GM23248 (cell line): ENCODE measurements at places on chromosomes 11 and 22. TPM values are rescaled to one million over a fixed set of nuclear protein-coding genes. Genes with fewer than 3 reads are reported as not detected.

GRCh38 chr22:44710474-44711240 is 8.7 kb downstream of the PRR5 start:
- no peaks in the 10 kb centered on the region for H3K36me3 ChIP-seq
- peaks cover 10% of the 10 kb centered on the region for H3K4me1 ChIP-seq
- no peaks in the 10 kb centered on the region for H3K27me3 ChIP-seq
- no peak overlapping the region for H3K27ac ChIP-seq
- H3K4me3 ChIP-seq, result no peak overlapping the region

DNA sequence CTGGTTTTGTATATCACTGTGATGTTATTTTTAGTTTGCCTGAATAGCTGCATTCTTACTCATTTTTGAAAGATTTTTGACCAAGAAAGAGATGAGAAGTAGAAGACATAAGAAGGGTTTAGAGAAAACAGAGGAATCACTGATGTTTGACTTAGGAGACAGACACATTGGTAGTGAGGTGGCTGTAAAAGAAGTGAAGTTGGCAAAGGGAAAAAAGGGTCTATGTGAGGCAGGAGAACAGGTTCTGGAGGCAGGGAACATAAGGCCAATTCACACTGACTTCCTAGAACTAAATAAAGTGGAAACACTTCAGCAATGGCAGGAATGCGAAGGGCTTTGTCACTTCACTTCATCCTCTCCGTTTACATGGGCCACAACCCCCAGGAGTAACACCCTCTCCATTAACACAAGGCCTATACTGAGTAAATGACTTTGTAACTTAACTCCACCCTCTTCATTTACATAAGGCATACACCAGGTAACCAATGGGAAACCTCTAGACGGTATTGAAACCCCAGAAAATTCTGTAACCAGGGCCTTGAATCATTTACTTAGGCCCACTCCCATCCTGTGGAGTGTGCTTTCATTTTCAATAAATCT is 36.5 kb downstream of the CTSC start:
- no peaks in the 10 kb centered on the region for H3K36me3 ChIP-seq
- no peak overlapping the region for H3K27ac ChIP-seq
- H3K4me3 ChIP-seq, result no peak overlapping the region

TSSK2 gene
- not detected in 2 replicates for total RNA-seq

GRCh38 chr11:64131683-64132190 is 34.2 kb downstream of the MACROD1 start:
- DNase-seq, result no peak
- H3K36me3 ChIP-seq, result no peaks in the 10 kb centered on the region
- H3K4me3 ChIP-seq, result no peak overlapping the region
- no peaks in the 10 kb centered on the region for H3K4me1 ChIP-seq
- H3K27me3 ChIP-seq, result no peaks in the 10 kb centered on the region

CATSPER1 gene
- not detected in 2 replicates for total RNA-seq

GRCh38 chr11:105204636-105205035 is 65.1 kb upstream of the CARD18 start:
- H3K27ac ChIP-seq, result no peak overlapping the region
- no peaks in the 10 kb centered on the region for H3K36me3 ChIP-seq
- no peak overlapping the region for H3K4me3 ChIP-seq
- no peaks in the 10 kb centered on the region for H3K4me1 ChIP-seq
- H3K27me3 ChIP-seq, result no peaks in the 10 kb centered on the region

DNA sequence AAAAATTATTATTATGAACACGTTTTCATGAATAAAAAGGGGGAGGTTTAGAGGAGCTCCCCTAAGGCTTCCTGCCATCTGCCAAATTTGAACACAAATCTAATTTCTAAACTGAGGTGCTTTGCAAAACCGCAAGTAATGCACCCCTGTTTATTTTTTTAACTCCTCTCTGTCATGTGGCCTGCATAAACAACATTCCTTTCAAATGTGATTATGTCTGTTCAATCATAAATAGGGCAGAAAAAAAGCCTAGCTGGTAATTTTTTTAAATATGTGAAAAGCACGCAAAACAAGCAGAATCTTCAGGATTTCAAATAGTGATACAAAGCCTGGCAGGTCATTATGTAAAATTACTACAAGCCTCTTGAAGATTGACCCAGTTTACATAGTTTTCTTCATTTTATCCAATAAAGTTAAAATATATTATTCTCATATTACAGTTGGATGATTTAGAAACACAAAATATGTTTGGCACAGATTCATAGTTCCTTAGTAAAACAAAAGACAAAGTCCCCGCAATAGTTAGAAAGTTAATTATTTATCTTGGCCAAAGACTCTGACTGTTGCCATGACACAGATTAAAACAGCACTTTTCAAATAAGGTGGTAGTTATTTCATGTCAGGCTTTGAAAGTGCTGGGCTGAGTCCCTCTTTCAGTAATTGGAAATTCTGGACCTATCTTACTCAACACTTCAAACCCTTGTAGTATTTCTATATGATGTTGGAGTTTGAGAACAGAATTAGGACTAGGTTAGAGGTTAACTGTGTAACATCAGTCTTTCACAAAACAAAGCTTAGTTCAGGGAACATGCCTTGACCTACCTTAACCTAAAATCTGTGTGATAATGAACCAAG is 200.3 kb upstream of the MPPED2 start:
- no peaks in the 10 kb centered on the region for H3K27me3 ChIP-seq
- H3K27ac ChIP-seq, result no peak overlapping the region
- no peak overlapping the region for H3K4me3 ChIP-seq
- no peaks in the 10 kb centered on the region for H3K36me3 ChIP-seq
- H3K4me1 ChIP-seq, result no peaks in the 10 kb centered on the region; the same call in 1 of the 2 replicates

RAD9A gene
- 0.51 and 4.6 TPM in 2 replicates for total RNA-seq

CRYBB3 gene
- total RNA-seq, result not detected in 2 replicates

DNA sequence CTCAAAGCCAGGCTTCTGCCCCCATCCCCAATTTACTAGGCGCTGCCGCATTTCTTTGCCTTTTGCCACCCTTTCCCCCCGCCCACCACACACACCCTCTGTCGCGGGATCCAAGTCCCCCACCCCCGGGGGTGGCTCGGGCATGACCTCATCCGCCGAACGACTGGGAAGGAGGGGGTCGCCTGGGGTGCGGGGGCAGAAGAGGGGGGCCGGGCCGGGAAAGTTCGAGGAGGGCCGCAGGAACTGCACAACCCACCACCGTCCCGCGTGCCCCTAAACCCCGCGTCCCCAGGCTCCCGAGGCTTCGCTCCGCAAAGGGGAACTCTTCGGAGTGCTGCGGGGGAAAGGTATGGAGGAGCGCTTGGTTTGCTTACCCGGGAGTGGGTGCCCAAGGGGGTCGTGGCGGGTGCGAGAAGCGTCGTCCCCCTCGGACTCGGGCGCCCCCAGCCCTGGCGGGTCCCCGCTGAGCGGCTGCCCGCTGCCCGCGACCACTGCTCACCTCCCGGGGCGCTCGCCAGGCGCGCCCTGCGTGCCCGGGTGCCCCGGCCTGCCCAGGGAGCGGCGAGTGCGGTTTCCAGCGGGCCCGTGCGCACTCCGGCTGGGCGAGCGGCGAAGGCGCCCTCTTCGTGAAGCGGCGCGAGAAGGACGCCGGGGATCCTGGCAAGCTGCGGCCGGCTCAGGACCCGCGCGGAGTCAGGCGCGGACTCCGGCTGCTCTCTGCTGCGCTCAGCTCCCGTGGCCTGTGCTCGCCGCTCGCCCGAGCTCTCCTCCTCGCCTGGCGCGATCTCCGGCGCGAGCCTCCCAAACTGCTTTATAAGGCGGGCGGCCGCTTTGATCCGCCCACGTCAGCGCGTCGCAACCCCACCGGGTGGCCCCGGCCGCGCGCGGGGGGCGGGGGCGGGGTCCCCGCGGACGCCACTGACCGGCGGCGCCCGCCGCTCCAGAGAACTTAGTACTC is 4.0 kb upstream of the WNT11 start:
- H3K4me3 ChIP-seq, result peak overlapping the region; percentile 75
- H3K36me3 ChIP-seq, result no peaks in the 10 kb centered on the region
- DNase-seq, result peak; percentile 87
- no peak overlapping the region for H3K27ac ChIP-seq
- H3K4me1 ChIP-seq, result 0 out of 2 replicates have a peak, but pooled peaks cover 5% of the 10 kb centered on the region
- peaks cover 22% of the 10 kb centered on the region for H3K27me3 ChIP-seq

DNA sequence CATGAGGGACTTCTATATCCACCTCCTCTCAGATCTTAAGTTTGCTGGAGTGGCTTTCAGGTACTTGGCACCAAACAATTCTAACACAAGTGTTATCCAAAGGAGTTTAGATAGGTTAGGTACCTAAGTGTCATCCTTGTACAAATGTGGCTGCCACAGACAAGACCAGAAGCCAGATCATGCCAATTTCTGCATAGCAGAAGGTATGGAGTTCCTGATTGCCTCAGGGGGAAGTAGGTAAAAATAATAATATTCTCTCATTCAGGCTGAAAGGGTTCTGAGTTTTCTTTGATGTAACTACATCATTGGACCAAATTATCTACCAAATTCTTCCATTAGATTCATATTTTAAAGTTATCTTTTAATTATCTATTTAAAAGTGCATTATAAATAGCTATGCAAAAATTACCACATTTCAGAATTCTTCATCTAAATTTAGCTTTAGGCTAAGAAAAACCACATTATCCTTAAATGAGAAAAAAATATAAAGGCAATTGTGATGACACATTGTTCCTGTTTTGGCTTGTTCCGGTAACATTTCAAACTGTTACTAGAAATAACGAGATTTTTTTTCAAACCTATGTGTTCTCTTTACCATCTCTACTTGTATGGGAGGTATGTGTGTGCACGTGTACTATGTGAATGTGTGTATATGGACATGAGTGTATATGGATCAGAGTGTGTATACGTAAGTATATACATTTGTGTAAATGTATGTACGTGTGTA is 66.2 kb upstream of the POU2AF2 start:
- no peak overlapping the region for H3K4me3 ChIP-seq
- DNase-seq, result no peak
- H3K27ac ChIP-seq, result no peak overlapping the region
- peaks cover 12% of the 10 kb centered on the region for H3K4me1 ChIP-seq
- no peaks in the 10 kb centered on the region for H3K36me3 ChIP-seq

- peak overlapping the region; percentile 68 for H3K27ac ChIP-seq
- peaks cover 5% of the 10 kb centered on the region for H3K4me1 ChIP-seq
- no peak for DNase-seq
- H3K4me3 ChIP-seq, result no peak overlapping the region
- H3K36me3 ChIP-seq, result peaks cover 15% of the 10 kb centered on the region
These were observed 10.5 kb downstream of the SLC43A3 start for GRCh38 chr11:57416436-57416835.
